ENCODE measurements at places on chromosomes 1 and 21. TPM values are rescaled to one million over a fixed set of nuclear protein-coding genes. Genes with fewer than 3 reads are reported as not detected.

GRCh38 chr1:28028873-28029654 lies 59.3 kb downstream of the EYA3 start:
- no peak overlapping the region for H3K4me3 ChIP-seq
- H3K4me1 ChIP-seq, result no peaks in the 10 kb centered on the region
- peaks cover 6% of the 10 kb centered on the region for H3K36me3 ChIP-seq
- no peak for DNase-seq
- no peaks in the 10 kb centered on the region for H3K27me3 ChIP-seq
- no peak overlapping the region for H3K27ac ChIP-seq

GRCh38 chr1:220407191-220407590 lies 120.7 kb upstream of the MARK1 start:
- H3K27me3 ChIP-seq, result no peaks in the 10 kb centered on the region
- DNase-seq, result no peak
- no peak overlapping the region for H3K27ac ChIP-seq
- H3K4me1 ChIP-seq, result no peaks in the 10 kb centered on the region

DNA sequence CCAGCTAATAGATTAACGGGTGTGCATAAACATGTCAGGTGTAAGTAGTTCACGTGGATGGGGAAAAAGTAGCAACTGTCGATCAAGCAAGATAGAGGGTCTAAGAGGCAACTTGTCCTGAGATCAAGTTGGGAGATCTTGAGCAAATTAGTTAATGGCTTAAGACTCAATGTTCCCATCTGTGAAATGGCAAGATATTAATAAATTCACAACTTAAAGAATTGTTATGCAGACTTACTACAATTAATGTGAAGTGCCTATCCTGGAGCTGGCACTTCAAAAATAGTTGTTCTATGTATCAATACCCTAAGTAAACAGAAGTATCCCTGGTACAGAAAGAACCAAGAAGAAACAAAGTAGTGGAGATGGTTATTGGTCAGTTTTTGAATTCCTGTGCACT lies 312.4 kb downstream of the ASTN1 start:
- H3K27me3 ChIP-seq, result no peaks in the 10 kb centered on the region
- H3K36me3 ChIP-seq, result no peaks in the 10 kb centered on the region
- H3K27ac ChIP-seq, result no peak overlapping the region

DNA sequence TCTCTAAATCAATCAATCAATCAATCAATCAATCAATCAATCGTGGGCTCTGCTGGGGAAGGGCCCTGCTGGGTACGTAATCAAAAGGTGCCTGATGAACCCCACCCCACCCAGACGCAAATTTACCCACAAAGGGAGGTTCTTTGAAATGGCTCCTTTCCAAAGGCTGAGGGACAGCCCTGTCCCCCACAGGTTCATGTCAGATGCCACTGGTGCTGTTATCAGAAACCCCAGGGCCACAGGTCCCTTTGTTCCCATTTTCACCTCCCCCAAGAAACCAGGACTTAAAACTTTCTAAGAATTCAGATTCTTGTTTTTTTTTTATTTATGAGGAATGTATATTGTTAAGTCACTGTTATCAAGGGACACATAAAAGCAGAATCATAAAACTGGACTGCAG lies 14.2 kb downstream of the CHRNB2 start:
- no peaks in the 10 kb centered on the region for H3K4me1 ChIP-seq
- H3K36me3 ChIP-seq, result peaks cover 77% of the 10 kb centered on the region
- no peak overlapping the region for H3K27ac ChIP-seq
- no peak for DNase-seq
- H3K4me3 ChIP-seq, result no peak overlapping the region
- H3K27me3 ChIP-seq, result no peaks in the 10 kb centered on the region

Gene CLSTN1
- total RNA-seq, result 106 TPM

Gene OR2M3
- total RNA-seq, result not detected

Data from MCF 10A (cell line).